ENCODE measurements at places on chromosomes 3 and 15.

DNA sequence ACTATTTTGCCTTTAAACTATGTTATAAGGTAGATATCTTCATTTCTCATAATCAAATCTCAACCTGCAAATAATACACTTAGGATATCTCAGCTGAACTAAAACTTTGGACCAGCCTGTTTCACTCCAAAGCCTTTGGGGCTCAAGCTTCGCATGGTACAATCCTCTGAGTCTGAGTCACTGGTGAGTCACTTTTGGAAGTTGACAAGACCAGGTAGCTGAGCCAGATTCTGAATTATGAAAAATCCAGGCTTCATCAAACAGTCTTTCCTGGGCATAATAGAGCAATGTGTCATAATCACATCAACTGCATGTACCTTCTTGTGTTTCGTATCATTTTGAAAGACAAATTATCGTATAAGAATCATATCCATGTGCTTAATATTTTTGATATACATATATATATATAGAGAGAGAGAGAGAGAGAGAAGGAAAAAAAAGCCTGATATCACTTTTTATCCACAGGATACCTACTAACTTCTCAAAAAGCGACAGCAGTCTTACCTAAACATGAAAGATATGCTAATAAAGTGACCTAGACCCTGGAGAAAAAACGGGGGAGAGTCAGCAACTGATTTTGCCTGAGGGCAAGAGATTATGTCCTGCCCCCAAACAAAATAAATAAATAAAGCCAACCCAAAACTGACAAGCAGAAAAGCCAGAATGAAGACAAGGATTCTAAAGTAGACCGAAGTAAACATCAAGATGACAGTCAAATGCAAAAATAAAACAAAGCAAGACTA, 263.9 kb upstream of the TGFBR2 start:
- ATAC-seq: peak; percentile 92

GRCh38 chr3:145272684-145273083, 888.3 kb downstream of the PLOD2 start:
- ATAC-seq: no peak

DNA sequence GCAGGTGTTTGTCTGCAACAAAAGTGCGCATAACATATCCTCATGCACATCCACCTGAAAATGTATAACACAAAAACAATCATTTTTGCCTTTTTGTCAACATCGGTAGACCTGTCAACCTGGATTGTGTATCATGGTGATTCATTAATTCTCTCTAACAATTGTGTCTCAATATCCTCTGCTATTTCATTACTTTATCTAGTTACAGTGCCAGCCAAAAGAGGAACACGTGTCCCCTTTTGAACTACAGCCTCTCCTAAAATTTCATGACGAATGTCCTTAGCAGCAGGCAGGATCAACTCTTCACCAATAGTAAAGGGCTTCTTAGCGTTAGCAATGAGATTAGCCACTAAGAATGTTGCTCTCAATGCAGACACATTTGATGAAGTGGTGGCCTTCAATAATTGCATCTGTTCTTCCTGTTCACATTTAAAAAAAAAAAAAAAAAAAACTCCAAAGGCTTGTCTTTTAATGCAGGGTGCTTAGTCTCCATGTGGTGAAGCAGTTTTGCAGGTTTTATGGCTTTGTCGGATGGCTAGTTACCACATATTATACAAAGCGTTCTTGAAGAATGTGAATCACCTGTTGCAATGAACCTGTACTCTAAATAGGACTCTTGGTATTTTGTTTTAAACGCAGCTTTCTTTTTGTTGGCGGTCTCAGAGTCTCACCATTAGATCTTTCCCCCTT, 45.7 kb upstream of the MCTP2 start:
- ATAC-seq: no peak

DNA sequence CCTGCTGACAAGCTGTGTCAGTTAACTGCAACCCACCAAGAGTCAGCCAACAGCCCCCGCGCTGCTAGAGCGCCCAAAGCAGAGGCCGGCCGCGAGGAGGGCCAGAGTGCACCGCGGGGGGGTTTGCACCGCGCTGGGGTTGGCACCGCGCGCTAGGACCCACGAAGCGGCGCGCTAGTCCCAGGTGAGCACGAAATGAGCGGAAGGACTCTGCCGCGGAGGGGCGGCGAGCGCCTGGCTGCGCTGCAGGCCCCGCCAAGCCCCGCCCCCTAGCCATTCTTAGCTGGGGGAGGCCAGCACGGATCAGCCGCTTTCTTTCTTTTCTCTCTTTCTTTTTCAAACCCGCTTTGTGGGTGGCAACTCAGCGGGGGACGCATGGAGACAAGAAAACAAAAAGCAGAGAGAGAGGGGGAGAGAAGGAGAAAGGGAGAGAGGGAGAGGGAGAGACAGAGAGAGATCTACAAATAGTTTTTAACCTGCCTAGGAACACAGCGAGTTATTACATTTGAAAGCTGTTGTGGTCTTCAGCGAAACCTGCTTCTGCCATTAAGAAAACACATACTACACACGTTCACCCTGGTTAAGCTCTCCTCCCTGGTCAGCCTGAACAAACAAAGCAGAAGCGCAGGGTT, 6.9 kb upstream of the FOXB1 start:
- ATAC-seq: no peak

- ATAC-seq: no peak
These were observed 534.2 kb upstream of the ALCAM start for GRCh38 chr3:104832530-104832929.

All from SK-N-SH treated with all-trans-retinoic acid at 6 μM for 48 hours (cell line).